Sigmoid colon (tissue), 7 donors: ENCODE measurements at places on chromosomes 7 and 10. TPM values are rescaled to one million over a fixed set of nuclear protein-coding genes. Genes with fewer than 3 reads are reported as not detected.

DNA sequence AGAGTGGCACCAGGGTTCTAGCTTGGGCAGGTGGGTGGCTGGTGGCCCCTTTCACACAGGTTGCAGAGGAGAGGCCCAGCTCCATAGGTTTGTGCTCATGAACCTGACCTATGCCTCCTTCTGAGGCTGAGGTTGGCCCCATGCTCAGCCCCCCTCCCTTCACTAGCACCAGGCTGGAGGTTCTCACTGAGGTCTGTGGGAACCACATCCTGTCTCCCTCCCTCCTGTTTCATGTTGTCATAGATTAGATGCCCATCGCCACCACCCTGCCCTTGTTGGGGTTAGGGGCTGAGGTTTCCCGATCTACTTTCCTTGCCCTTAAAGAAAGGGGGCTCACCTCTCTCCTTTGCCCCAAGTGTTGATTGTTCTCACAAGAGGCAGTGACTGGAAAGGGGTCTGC lies 14.7 kb downstream of the NEUROG3 start:
- H3K27ac ChIP-seq, result no peak overlapping the region
- no peaks in the 10 kb centered on the region for H3K4me1 ChIP-seq
- H3K27me3 ChIP-seq, result peaks cover 57% of the 10 kb centered on the region
- DNase-seq, result no peak

GRCh38 chr7:2099048-2099957 lies 133.4 kb downstream of the MAD1L1 start:
- no peak overlapping the region for H3K27ac ChIP-seq
- no peaks in the 10 kb centered on the region for H3K36me3 ChIP-seq
- no peak for DNase-seq
- H3K4me1 ChIP-seq, result peaks cover 13% of the 10 kb centered on the region
- H3K4me3 ChIP-seq, result no peak overlapping the region

DNA sequence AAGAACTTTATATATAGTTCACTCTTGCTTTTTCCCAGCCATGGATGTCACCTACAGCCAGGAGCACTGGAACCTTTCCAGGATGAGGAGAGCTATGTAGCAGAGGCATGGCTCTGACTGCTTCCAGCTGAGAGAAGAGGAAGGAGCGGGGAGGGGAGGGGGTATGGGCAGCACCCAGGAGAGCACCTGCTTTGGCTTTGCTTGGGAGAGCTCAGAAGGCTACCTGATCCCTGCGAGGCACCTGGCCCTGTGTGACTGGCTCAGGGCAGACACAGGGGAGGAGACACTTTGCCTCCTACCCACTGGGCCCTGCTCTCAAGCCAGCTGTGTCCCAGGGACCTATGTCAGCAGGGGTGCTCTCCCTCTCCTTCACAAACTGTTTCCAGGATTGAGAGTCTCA lies 67.1 kb downstream of the HK1 start:
- DNase-seq, result no peak
- H3K36me3 ChIP-seq, result peaks cover 20% of the 10 kb centered on the region
- no peak overlapping the region for H3K27ac ChIP-seq
- H3K4me1 ChIP-seq, result peaks cover 42% of the 10 kb centered on the region
- H3K27me3 ChIP-seq, result no peaks in the 10 kb centered on the region
- no peak overlapping the region for H3K4me3 ChIP-seq

- no peaks in the 10 kb centered on the region for H3K4me1 ChIP-seq
- no peak overlapping the region for H3K4me3 ChIP-seq
- no peaks in the 10 kb centered on the region for H3K36me3 ChIP-seq
- no peak for DNase-seq
- H3K27me3 ChIP-seq, result no peaks in the 10 kb centered on the region
- no peak overlapping the region for H3K27ac ChIP-seq
Observed at GRCh38 chr7:69450456-69450855, 147.8 kb upstream of the AUTS2 start.

DNA sequence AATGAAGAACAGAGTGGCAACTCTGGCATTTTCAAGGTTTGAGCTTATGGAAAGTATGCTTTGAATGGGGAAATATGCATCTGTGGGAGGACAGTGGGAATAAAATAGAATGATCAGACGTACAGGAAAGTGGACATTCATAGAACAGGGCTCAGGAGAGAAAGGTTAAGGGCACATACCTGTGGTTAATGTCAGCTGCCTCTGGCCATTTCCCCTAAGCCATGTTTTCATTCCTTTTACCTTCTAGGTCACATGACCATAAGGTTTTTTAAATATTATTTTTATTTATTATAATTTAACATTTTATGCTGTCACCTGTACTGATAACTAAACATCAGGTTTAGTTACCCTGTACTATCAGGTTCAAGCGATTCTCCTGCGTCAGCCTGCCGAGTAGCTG lies 52.8 kb downstream of the LRRC4 start:
- no peak overlapping the region for H3K4me3 ChIP-seq
- no peak overlapping the region for H3K27ac ChIP-seq
- no peaks in the 10 kb centered on the region for H3K27me3 ChIP-seq
- DNase-seq, result no peak

DNA sequence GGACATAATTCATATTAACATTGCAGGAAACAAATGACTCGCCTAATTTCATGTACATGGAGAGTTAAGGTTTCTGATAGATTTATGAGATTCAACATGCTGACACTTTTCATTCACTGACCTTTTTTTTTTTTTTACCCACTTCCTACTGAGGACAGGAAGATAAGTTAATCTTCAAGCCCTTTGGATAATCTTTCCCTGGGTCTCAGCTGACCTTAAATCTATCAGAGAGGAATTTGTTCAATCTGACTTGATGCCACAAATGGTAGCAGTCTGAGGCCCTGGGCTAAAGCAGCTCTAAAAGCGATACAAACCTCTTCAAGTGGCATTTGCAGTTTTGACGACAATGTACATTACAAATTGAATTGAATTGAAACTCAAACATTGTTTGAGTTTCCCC lies 493.3 kb upstream of the SORCS1 start:
- H3K27me3 ChIP-seq, result no peaks in the 10 kb centered on the region
- no peaks in the 10 kb centered on the region for H3K4me1 ChIP-seq
- no peak for DNase-seq

- no peak overlapping the region for H3K4me3 ChIP-seq
- H3K4me1 ChIP-seq, result no peaks in the 10 kb centered on the region
- H3K27ac ChIP-seq, result no peak overlapping the region
- no peak for DNase-seq
Observed at GRCh38 chr7:94595717-94596116, 60.2 kb downstream of the SGCE start.

GRCh38 chr10:3676564-3676963 lies 108.4 kb downstream of the KLF6 start:
- H3K4me1 ChIP-seq, result no peaks in the 10 kb centered on the region
- H3K27ac ChIP-seq, result no peak overlapping the region
- H3K27me3 ChIP-seq, result no peaks in the 10 kb centered on the region

THNSL1 gene
- total RNA-seq, result 0.54 TPM

PSPH gene
- 12.1 TPM for total RNA-seq

DNA sequence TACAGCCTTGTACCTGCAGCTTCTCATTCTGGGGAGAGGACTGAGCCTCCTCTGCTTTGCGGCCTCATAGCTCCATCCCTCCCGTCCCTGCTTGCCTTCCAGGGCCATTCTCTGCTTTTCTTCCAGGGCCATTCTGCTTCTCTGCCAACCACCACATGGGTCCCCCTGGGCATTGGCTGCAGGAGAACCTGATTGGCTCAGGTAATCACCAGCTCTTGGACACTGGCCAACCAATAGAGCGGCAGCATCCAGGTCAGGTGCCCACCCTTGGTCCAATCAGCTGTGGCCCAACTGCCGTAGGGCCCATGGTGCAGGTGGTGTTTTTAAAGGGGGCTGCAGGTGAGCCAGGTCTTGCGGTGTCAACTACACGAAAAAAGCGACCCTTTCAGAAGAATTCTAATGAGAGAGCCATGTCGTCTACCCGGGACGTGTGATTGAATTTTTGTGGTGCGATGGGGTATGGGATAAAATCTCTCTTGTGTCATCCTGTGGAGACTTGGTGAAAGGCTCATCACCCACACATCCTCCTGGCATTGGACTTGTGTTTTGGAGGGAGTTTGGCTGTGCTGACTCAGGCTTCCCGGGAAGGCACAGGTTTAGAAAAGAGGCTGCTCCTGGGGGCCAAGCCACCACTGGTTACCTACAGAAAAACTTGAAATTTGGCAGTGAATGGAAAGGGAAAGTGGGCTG lies 46.0 kb upstream of the PODXL start:
- H3K4me1 ChIP-seq, result no peaks in the 10 kb centered on the region
- no peaks in the 10 kb centered on the region for H3K36me3 ChIP-seq
- H3K27me3 ChIP-seq, result no peaks in the 10 kb centered on the region
- H3K27ac ChIP-seq, result no peak overlapping the region
- no peak for DNase-seq
- H3K4me3 ChIP-seq, result no peak overlapping the region

DNA sequence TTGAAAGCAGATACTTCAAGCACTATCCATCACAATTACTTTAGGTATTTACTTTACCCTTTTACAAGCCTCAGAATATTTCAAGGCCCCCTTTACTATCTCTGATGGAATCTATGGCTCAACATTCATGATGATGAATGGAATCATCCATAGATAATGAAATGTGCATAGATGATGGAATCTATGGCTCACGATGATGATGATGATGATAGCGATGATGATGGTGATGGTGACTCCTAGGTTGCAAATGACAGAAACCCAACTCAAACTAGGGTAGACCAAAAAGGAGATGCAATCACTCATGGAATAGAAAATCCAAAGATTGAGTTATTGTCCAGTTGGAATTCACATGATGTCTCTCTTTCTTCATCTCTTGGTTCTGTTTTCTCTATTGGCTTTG lies 55.7 kb downstream of the NEBL start:
- no peaks in the 10 kb centered on the region for H3K36me3 ChIP-seq
- H3K4me3 ChIP-seq, result no peak overlapping the region
- H3K4me1 ChIP-seq, result no peaks in the 10 kb centered on the region
- no peak for DNase-seq
